Stimulated activated CD4-positive, alpha-beta T cell treated with anti-CD3 and anti-CD28 coated beads, Interleukin-15, amount 100 ng/mL, for 24 hours (primary cell): ENCODE measurements at places on chromosomes 12 and 14.

- DNase-seq: no peak
Observed at GRCh38 chr12:77983859-77984258, 153.2 kb downstream of the NAV3 start.

DNA sequence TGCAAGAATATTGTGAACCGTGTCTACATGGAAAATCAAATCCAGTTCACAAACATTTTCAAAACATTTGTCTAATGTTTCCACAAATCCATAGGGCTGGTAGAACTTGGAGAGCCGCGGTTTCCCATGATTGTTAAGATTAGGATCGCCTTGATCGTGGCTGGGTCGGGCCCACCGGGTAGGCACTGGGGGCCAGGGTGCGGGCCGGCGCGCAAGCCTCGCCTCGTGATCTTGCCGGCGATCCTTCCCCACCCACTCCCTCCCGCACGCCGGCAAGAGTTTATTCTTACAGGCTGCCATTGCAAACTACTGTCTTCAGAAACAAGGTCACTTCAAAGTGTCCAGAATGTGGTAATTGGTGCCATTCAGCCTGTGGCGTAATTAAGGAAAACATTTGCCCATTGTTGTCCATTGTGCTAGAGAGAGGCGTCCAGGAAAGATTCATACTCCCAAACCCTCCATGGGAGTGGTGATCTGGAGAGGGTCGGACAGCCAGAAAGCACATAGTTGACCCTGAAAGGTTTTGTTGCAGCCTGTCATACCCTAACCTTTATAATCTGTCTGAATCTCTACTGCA lies 95.5 kb downstream of the BORCS5 start:
- DNase-seq: no peak

DNA sequence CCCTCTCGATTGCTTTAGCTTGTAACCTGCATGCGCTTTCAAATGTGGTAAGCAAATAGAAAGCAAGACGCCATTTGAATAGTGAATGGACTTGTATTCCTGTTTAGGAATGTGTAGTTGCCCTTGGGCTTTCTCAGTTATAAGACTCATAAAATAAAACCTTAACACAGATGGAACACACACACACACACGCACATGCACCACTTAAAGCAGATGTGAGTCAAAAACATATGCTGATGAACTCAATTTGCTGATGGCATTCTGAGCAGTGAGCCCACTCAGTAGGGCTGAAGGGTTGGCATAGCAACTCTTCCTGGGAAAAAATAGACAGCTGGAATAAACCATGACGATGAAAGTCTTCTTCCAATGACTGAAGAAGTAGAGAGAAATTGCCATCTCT lies 360.5 kb downstream of the APAF1 start:
- no peak for DNase-seq

- no peak for DNase-seq
Observed at GRCh38 chr12:43848226-43848507, 12.3 kb downstream of the TMEM117 start.

DNA sequence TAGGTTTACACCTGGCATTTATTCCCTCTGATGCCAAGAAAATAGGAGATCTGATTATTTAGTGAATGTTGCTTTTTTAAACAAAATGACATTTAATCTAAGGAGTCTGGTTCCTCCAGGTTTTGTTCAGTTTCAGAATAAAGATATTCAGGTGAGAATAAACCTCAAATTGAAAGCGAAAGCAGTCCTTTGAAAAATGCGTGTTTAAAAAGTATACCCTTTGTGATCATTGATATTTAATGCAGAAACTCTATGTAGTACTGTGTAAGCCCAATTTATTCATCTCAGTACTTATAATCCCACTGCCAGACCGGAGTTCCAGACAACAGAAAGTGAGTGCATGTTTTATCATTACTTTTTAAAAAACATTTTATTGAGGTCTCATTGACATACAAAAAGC lies 210.2 kb downstream of the KCNC2 start:
- no peak for DNase-seq

DNA sequence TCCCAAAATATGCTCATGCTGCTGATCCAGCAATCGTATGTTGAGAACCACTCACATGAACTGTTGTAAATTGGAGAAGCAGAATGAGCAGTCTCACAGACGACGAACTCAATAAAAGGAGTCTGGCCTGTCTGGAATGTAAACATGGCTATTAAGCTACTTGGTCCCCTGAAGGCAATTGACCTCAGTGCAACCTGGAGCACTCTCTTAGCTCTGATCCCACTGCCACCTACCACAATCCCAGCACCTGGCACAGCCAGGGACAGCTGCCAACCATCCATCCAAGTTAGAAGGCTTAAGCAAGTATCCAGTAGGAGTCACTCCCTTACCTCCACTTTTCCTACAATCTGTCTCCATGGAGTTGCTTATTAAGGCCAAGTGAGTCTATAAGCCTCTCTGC lies 406.9 kb upstream of the CLEC14A start:
- DNase-seq: no peak

GRCh38 chr12:6535960-6536847 lies 1.9 kb downstream of the GAPDH start:
- peak; percentile 49 for DNase-seq

GRCh38 chr12:93403988-93404803 lies 26.5 kb downstream of the NUDT4 start:
- no peak for DNase-seq

- DNase-seq: no peak
Observed at GRCh38 chr14:99350751-99351150, 78.8 kb upstream of the BCL11B start.

DNA sequence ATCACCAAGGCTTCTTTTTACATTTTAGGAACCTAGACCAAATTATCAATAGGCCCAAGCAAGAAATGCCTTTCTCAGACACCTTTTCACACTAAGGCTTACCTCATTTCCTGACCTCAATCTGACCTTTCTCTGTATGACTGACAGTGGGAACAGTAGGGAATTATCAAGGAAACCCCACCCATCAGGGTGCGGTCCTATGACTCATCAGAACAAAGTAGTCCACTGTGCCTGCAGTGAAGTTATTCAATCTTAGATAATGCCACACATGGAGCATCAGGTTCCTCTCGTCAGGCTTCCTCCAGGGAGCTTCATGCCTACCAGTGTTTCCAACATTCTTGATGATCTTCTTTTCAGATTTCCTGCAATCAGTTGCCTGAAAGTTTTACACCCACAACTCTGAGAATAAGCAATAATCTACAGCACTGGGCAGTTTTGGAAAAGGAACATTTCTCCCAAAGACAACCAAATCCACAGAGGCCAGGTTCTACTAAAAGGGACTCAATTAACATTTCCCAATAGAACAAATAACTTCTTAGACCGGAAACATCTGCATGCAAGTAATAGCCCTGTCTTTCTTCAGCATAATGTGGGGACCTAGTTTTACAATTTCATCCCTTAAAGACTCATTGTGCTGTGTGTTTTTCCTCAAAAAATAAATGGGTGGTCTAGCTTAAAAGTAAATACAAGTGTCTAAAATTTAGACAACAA lies 35.9 kb upstream of the TMTC2 start:
- peak; percentile 9 for DNase-seq

DNA sequence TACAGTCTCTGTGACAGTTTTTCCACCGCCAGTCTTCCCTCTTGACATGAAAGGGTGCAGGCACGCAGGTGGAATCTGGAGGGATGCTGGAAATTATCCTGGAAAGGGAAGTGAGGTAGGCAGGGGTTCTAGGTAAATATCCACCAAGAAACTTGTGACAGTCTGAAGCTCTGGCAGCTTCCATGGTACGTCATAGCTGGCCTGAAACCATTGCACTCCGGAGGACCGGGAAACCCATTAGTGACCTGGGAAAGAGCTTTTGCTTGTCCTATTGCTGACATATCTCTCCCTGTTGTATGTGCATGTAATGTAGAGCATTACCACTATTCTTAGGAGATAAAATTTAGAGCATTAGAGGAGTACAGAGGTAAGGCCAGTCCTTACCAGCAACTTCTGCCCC lies 275.9 kb downstream of the EGLN3 start:
- DNase-seq: no peak

DNA sequence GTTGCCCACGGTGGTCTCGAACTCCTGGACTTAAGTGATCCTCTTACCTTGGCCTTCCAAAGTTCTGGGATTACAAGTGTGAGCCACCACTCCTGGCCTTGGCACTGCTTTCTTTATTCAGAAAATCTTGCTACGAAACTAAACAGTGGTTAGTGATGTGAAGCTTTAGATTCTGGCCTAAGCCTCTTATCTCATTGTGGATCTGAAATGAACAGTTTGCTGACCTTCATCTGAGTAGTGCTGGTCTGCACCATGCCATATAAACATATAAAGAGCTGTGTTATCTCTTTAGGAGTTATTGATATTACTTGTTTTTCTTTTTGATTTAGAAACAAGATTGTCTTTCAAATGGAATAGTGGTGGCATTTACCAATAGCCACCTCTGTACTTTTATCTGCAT lies 22.6 kb downstream of the SRGAP1 start:
- DNase-seq: no peak

DNA sequence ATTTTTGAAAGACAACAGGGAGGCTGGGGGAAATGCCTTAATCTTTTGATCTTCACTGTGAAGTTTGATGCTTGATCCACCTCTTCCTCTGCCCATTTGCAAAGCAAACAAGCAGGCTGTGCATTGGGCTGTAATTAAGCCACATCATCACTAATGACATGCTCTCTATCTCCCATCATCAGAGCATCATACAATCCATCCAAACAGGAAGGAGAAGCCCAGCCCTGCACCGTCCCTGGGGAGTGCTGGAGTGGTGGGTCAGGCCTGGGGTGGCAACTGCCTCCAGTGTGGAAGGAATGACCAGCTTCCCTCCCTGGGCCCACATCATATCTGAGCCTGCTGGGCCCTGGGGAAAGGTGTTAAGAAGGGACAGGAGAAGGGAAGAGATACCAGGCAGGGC lies 6.9 kb upstream of the KRT74 start:
- DNase-seq: no peak

GRCh38 chr14:76644855-76645518 lies 116.3 kb upstream of the VASH1 start:
- peak; percentile 13 for DNase-seq

DNA sequence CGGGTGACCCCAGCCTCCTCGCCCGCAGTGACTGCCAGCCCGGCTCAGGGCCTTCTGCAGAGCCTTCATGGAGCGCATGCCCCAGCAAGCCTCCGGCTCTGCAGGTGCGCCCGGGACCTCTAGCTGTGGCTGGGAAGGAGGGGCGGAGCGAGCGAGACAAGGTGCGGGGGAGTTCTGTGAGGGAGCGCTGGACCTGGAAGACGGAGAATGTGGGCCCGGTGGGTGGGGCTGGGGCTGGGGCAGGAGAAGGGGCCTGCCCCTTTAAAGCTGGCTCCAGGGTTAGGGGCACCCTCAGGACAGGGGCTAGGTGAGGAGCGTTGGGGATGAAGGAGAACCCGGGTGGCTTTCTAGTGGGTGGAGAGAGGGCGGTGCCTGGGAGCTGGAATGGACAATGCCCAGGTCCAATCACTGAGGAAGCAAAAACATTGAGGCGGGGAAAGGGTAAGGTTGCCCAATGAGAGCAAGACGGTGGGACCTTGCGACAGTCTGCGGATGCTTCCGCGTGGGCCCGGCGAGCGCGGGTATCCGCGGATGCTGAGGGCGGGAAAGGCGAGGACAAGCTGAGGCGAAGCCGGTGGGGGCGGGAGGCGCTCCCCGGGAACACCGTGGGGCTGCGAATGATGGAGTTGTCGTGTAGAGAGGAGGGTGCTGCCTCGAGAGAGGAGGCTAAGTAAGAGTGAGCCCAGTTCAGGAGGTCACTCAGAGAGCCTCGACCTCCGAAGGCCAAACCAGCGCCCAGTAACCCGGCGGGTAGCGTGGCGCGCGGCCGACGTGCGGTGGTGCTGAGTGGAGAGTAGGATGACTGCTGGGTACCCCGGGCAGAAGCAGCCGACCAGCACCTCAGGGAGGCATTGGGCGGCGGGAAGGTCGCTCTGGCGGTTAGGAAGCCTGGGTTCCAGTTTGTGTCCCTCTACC lies at the start of gene GLS2:
GLS2 (minus strand) TSS at position 121 of the 915 bp plus-strand sequence; CDS start at position 78, 43 bp downstream.
- DNase-seq: peak; percentile 77

DNA sequence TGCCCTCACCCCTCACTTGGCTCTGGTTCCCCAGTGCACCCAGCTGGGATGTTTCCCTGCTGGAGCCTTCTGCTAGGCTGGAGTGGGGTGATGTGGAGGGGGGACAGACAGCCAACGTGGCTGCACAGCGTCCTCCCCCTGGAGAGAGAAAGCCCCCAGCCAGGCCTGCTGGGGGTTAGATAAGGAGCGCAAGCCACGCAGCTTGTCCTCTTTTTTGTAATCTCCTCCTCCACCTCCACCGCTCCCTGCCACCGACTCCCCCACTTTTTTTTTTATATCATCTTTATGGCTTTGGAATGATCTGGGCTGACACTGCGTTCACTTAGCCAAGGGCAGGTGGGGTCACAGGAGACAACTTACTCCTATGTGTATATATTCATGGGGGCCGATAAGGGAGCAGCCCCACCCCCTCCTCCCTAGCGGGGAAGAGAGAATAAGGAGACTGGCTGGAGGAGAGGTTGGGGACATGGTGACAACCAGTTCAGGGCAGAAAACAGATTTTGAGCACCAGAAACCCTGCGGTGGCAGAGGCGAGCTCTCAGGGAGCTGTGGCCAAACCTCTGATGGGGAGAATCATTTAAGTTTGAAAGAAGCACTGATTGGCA lies 169.9 kb upstream of the LHX5 start:
- DNase-seq: no peak

DNA sequence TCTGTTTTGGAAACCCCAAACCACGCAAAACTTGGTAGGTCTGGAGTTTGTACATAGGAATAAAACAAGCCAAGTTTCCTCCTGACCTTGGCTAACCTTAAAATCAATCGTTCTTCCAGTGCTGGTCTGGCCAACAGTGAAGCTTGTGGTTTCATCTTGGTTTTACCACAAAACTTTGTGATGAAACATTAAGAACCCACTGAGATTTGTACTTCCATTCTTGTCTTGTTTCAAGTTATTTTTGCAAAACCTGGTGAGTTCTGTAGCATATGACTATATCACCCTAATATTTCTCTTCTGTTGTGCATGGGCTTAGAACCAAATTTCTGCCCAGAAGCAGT lies 26.4 kb downstream of the SIX1 start:
- DNase-seq: no peak

DNA sequence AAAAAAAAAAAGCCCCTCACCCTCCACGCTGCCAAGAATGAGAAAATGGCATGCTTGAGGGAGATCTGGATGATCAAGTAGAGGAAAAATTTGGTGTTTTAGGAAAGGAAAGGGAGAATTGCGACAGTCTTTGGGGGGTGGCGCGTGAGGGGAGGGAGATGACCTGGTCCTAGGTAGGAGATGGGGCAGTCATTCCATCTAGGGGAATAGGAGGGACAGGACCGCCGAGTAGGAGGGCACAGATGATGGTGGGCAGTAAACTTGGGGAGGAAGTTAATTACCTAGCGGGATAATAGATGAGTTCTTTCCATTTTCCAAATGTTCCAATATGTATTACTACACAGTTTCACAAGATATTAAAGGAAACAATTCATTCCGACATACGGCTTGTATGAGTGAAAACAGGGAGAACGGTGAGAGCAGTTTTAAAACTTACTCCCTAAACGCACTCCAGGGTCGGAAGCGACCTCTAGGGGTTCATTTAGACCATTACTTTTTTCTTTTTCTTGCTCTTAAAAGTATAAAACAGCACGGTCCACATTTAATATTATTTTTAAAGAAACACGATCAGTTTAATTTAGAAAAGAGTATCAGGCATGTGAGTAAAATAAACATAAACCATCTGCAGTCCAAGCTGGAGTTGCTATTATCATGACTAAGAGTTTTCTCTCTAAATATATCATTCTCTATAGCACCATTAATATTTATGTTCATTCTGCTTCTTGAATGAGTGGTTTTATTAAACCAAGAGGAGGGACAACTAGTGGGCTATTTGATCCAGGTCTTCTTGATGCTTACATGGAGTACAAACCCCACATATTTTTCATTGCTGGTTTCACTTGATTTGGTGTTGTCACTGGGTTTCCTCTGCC lies 3.0 kb upstream of the FNTB start:
- peak; percentile 35 for DNase-seq
